Muscle of back (tissue), 13 donors: ENCODE measurements at places on chromosomes 3 and 15. TPM values are rescaled to one million over a fixed set of nuclear protein-coding genes. Genes with fewer than 3 reads are reported as not detected.
A peak's percentile ranks its signal among the peaks of the same experiment; 100 is the strongest.

DNA sequence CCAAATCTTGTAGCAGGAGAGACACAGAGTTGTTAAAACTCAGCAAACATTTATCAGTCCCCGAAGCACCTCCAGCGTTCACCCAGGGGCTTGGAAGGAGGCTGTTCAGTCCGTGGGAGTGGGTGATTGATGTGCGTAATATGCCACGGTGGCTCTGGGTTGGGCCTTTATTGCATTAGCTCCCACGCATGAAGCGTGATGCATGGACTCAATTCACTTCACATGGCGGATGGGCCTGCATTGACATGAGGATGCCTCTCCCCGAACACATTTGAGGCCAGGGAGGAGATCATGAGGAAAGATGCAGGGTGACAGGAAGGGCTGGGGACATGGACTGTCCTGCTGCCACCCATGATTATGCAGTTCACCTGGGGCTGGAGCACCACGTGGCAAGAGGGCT lies 126.5 kb downstream of the FAM43A start:
- no peak for DNase-seq

- no peak for DNase-seq
Observed at GRCh38 chr3:94416768-94417167, 353.9 kb downstream of the NSUN3 start.

- peak; percentile 40 for DNase-seq
Observed at GRCh38 chr3:2603692-2604289, 505.1 kb downstream of the CNTN4 start.

DNA sequence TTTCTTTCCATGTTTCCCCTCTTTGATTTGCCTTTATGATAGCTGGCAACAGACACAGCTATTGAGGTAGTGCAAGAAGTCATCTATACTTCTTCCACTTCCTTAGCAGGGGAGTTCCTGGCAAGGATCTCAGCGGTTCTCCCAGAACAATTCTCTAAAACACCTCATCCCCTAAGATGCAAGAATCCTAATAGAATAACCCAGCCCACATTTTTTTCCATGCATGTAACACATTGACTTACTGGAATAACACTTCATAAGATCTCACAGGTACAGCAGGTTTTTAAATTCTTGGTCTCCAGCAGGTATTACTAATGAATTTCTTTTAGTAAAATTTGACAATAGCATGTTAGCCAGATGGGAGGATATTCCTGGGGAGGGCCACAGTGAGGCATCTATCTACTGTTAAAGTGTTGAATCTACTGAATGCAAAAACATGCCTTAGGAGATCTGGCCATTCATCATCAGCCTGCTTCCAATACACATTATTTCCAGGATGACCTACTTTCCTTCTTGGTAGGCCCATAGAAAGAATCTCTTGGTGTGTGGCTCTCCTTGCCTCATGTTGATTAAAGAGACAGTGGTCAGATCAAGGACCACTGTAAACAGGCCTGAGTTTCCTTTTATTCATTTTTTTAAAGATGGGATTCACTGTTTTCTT lies 78.5 kb downstream of the RAD18 start:
- no peak for DNase-seq

DNA sequence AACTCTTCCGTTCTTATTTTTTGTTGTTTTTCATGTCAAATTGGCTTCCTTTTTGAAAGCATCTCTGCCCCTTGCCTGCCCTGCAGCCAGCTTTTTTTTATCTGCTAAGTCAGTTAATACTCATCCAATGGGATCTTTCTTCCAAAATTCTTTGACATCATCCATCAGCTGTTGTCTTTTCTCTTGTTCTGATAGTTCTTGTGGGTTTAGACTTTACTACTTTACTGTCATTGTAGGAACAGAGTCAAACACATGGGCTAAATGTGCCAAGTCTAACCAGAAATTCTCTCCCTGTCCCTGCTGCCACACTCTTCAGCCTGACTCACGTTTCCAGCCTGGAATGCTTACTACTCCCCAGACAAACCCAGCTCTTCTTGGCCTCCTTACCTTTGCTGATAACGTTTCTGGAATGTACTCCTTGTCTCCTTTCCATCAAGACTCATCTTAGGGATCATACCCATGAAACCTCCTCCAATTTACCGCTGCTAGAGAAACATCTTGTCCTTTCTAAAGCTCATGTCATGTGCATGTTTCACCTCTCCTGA lies 10.7 kb upstream of the VPS8 start:
- DNase-seq, result no peak

DNA sequence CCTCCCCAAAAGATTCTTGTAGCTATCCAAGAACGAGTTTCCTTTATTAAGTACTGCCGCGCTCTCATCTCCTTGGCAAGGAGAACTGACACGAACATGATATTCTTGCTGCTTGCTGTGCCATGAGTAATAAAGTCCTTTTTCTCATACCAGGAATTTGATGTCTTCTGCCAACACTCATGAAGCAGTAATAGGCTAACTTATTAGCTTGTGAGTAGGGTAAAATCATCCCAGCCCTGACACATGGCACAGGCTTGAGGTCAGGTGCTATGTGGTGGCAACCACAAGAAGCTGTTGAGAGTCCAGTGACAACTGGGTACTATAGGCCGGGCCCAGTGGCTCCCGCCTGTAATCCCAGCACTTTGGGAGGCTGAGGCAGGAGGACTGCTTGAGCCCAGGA lies 22.7 kb upstream of the UBXN7 start:
- no peak for DNase-seq

GRCh38 chr3:155385896-155386625 lies 92.6 kb upstream of the STRIT1 start:
- peak; percentile 58 for DNase-seq

GRCh38 chr3:13300546-13301285 lies 119.4 kb downstream of the NUP210 start:
- no peak for DNase-seq

DNA sequence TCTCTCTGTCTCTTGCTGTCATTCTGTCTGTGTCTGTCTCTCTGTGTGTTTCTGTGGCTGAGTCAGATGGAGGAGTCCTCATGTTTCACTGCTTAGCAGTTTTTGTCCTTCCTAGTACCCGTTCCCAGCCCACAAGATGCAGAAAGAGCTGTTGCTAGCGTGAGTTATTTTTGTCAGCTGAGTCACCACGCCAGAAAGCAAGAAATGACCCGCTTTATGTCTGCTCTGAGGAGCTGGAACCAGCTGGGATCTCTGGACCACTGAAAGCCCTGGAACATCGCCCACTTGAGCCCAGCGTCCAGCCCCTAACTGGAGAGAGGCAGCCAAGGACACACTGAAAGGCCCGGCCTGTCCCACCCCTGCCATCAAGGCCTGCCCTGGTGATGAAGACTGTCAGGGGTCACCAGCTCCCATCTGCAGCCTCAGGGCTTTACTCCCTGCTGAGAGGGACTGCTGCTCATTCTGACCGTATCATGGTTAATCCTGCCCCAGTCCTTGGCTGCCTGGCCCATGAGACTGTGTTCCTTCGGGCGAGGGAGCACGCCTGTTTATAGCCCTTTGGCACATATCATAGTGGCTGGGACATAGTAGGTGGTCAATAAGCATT lies 101.7 kb upstream of the TPM1 start:
- DNase-seq, result peak; percentile 92

DNA sequence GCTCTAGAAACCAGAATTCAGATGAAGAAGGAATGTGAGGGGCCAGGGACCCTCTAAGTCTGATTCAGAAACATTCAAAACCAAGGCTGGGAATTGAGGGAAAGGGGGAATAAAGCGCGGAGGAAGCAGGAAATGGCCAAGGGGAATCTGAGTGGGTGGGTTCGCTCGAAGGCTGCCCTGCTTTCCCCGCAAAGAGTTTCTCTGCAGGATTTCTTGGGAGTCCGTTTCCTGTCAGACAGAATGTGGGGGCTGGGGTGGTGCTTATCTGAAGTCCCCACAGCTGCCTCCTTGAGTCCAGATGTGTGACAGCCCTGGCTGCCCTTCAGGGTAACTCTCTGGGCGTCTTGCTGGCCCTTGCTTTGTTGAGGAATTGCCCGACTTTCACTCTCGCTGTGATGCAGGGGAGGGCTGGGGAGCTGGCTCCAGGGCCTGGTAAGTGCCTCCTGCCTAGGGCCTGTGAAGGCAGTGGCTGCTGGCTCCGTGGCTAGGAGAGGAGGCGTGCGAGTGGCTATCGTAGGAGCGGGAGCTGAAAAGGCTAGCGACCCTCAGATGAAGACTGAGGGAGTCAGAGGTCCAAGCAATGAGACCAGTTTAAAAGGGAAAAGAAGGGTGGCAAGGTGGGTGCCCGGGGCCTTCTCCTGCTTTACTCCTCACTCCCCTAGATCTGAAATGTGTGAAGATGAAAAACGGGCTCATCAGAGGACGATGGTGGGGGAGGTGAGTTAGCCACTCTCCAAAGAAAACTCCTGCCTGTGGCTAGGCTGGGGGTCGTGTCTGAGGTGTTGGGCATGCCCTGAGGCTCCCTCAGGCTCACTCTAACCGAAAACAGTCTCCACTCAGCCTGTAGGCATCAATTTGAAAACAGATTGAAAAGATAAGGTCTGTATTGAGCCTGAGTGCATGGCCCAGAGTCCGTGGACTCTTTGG lies 143.9 kb upstream of the UMPS start:
- no peak for DNase-seq

GRCh38 chr3:180036671-180037455 lies at the start of gene PEX5L:
Gene PEX5L, minus strand, starts transcription at chr3:180036937. Its CDS starts 338 bp downstream, at chr3:180036599.
- DNase-seq, result peak; percentile 83

GRCh38 chr3:111652492-111653180 lies 57.5 kb upstream of the ZBED2 start:
- DNase-seq, result no peak

DNA sequence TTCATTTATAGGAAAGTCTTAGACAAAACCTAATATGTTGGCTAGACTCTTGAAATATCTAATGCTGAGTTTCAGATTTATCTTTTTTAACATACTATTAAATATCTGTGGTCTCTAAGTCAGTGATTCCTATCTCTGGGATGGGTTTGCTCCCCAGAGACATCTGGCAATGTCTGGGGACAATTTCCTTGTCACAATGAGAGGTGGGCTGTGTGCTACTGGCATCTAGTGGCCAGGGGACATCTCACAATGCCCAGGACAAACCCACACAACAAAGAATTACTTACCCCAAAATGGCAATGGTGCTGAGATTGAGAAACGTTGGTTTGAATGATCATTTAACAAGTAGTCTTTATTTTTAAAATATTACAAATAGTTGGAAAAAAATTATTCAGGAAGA lies 602.1 kb downstream of the MAGI1 start:
- no peak for DNase-seq

GRCh38 chr15:25056484-25057425 lies 102.0 kb downstream of the SNRPN start:
- no peak for DNase-seq

The SI gene
- polyA plus RNA-seq, result not detected

The CALML4 gene
- 8.4 TPM for polyA plus RNA-seq

The CCRL2 gene
- 0.69 TPM for polyA plus RNA-seq

The PIK3CB gene
- polyA plus RNA-seq, result 9.3 TPM

The MYO5A gene
- 3.9 TPM for polyA plus RNA-seq
